Vagina (tissue), 2 donors: ENCODE measurements at places on chromosomes 2 and 18.

DNA sequence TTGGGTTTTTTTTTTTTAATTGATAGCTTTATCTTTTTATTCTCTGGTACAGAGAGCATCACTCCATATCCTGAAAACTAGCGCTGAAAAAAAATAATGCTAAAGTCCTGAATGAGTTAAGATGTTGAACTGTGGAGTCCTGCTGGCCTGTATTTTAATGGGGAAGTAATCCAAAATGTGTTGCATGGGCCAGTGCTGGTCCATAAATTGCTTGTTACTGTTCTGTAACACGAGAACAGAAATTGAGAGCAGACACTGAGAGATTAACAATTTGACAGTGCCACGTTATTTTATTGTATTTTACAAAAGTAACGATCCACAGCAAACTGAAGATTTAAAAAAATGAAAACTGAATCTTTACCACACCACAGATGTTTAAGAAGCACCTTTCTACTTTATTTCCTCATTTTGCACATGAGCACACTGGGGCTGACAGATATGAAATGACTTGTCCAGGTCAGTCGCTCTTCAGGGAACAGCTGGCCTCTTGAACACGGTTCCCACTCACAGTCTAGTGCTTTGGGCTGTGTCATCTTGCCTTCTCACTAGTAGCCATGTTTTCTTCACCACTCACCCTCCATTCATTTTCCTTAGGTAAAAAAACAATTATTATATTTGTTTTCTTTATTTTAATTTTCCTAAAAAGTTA, 35.3 kb downstream of the ZCCHC2 start:
- no peak for DNase-seq

GRCh38 chr2:233385489-233386044, 31.3 kb downstream of the DGKD start:
- no peak for DNase-seq

- DNase-seq = no peak
These were observed at the start of gene AKAIN1 for GRCh38 chr18:5197032-5197434. AKAIN1 (minus strand) TSS chr18:5197257; CDS start chr18:5197053, 204 bp downstream.

GRCh38 chr2:113407446-113408099, 29.9 kb upstream of the ZNG1B start:
- DNase-seq = no peak

DNA sequence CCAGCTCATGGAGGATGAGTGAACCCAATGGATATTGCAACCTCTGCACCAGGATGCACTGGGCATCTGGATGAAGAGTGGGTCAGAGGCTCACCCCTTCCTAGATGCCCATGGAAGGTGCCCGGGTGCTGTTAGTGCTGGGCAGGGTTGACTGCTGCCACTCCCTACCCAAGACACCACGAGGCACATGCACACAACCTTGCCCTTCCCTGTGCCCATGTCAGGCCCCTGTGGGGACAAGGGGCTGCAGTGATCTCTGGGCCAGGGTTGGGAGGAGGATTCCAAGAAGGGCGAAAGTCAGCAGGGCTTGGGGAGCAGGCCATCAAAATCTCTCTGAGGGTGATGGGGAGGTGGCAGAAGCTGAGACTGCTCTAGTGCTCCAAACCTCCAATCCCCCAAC, 309.7 kb upstream of the ST6GAL2 start:
- no peak for DNase-seq
